ENCODE measurements at places on chromosomes 6 and 20.

- peak; percentile 56 for ATAC-seq
Measured at GRCh38 chr20:62141397-62142251, 1.6 kb downstream of the PSMA7 start.

GRCh38 chr20:34825530-34826362, at the start of gene NCOA6:
TSS of gene NCOA6 (minus strand) at chr20:34825651. CDS start at chr20:34782355, 43,296 bp downstream.
- ATAC-seq: peak; percentile 69

- no peak for ATAC-seq
Measured at GRCh38 chr20:63190828-63191227, 25.1 kb downstream of the YTHDF1 start.

- no peak for ATAC-seq
Measured at GRCh38 chr20:35303382-35303734, 11.1 kb upstream of the FAM83C start.

DNA sequence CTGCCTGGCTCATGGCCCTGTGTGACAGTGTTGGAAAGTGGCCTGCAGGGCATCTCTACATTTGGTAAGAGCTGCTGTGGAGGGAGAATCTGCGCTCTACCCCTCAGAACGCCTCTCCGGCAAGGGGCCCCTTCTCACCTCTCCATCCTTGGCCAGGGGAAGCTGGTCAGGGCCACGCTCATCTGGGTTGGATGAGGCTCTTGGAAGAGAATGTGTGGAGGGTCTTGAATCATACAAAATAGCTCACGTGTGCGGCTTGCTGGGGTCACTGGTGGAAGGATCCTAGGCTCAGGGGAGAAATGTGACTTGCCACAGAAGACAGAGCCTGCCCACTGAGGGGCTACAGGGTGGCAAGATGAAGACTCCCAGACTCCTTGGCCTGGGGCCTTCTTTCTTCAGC, 105.0 kb downstream of the SCML4 start:
- ATAC-seq: no peak

- ATAC-seq: no peak
Measured at GRCh38 chr6:125688138-125688537, 61.3 kb upstream of the HEY2 start.

DNA sequence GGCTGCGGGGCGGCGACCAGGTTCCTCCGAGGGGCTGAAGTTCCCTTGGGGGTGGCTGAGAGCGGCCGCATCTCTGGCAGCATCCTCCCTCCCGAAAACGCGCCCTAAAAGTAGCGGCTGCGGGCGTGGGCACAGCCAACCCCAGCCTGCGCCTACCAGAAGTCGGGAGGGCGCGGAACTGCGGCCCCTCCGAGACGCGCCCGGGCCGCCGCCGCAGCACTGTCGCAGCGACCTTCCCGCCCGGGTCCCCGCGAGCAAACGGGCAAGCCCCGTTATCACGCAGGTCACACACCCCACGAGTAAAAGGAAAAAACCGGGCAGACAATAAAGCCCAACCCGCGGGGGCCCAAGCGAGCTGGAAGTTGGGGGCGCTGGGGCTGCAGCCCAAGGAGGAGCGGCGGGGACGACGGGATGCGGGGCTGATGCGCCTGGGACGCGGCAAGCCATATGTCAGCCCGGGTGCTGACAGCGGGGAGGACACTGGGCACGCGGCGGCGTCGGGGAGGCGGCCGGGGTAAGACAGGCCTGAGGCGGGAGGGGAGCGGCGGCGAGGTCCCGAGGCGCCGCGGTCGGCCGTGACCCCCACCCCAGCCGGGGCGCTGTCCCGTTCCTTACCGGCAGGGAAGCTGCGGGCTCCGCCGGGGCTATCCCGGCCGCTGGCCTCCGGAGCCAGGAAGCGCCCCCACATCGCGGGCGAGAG, 659 bp downstream of the CEP85L start:
- peak; percentile 71 for ATAC-seq

DNA sequence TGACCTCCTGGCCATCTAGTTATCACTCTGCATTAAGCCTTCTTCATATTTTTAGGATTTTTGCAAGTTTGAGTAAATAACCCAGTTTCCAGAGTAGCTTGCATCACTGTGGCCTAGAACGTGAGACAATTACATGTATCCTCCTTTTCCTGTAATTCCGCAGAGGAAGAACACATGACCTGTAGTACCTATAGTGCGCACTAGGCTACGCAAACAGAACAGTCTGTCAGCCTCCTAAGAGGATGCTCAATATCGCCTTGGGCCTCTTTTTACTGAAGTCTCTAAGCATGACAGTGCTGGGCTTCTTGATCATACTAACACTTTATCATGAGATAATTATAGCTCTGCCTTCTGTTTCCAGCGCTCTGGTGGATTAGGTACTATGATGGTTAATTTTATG, 20.2 kb upstream of the NR2E1 start:
- ATAC-seq: no peak

- peak; percentile 8 for ATAC-seq
Measured at GRCh38 chr6:129672341-129672682, 37.7 kb downstream of the ARHGAP18 start.

DNA sequence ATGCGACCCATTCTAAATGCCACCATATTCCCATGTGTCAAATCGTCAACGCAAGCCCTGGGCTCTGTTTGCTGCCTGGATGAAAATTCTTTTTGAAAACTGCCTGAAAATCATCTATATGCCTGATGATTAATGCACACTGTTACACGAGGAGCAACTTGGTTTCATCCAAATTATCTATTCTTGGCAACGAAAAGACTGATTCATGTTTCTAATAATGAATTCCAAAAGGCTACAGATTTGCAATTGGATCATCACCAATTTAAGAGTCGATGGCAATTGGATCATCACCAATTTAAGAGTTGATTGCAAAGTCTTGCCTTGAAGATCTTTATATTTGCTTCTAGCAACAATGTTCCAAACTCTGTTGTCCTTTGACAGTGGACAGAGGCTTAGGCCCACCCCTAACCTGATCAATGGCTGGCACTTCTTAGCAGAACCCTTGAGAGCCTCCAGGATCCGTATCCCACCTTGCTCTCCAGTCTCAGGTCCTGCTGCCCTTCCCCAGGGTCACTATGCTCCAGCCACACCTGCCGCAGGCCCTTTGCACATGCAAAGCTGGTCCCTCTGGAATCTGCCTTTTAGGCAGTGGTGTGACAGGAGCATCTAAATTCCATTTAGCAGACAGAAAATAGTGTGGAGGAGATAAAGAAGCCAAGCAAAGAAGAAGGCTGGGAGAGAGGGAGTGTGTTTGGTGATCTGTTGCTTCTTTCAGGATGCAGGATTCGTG, 460.9 kb upstream of the SULF2 start:
- no peak for ATAC-seq

DNA sequence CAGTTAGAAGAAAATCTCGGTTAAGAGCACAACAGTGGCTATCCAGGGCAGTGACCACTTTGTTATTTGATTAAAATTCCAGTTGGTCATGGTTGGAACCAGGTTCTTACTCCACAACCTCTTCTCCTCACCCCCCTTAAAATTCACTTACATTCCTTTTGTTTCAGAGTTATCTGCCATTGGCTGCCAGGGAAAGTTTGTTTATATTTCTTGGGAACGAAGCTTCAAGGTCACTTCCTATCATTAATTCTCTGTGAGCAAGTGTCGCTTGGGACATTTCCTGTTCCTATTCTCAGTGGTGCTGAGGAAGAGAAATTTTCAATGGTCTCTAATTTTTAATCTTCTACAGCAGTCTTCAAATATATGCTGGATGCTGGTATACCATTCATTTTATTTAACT, 121.1 kb upstream of the COL21A1 start:
- no peak for ATAC-seq

- ATAC-seq: no peak
Measured at GRCh38 chr20:3751675-3752385, 15.7 kb downstream of the ADISSP start.

- ATAC-seq: no peak
Measured at GRCh38 chr20:53284696-53285095, 308.9 kb downstream of the ZNF217 start.

DNA sequence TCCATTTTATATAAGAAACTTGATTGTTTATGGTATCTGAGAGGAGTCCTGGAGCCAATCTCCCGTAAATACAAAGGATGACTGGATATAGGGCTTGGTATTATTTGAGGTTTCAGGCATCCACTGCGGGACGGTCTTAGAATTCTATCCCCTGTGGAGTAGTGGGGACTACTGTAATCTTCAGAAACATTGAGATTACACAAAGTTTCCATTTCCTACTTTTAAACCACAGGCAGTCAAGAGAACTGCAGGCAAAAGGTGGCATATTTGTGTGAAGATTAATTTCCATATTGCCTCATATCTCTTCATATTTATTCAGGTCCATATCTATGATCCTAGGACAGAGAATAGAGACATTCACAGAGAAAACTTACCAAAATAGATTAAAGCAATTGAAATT, 586.2 kb downstream of the PHF3 start:
- ATAC-seq: no peak

- peak; percentile 45 for ATAC-seq
Measured at GRCh38 chr20:53708129-53708968, 114.7 kb upstream of the ZNF217 start.

GRCh38 chr20:9082741-9083140, 13.9 kb downstream of the PLCB4 start:
- ATAC-seq: no peak

DNA sequence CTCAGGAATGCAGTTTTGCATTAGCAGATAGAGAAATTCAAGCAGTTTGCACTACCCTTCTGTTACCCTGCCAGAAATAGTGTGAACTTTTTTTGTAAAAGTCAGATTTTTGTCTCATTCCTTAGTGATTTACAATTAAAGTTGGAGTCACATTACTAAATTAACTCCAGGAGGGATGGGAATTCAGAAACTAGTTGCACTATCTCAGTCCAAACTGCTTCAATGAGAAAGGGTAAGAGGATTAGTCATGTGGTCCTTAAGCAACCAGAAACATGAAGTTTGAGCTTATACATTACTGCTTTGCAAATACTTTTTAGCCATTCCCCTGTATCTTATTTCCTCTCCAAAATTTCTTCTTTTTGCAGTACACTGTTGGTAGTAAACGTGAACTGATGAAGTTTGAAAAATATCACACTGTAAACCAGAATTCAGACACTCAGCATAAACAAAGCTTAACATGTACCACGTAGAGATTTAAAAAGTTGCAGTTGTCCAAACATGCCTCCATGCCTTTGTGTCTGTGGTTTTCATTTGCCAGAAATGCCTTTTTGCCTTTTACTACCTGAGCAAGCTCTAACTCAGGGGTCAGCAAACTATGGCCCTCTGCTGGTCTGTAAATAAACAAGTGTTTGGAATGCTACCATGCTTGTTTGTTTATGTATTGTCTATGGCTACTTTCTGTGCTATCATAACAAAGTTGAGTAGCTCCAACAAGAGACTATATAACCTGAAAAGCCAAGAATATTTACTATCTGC, 49.7 kb downstream of the TP53INP2 start:
- no peak for ATAC-seq
